ENCODE measurements at places on chromosomes 4 and X.

GRCh38 chr4:129322920-129323319, 227.0 kb downstream of the C4orf33 start:
- no peak for DNase-seq

DNA sequence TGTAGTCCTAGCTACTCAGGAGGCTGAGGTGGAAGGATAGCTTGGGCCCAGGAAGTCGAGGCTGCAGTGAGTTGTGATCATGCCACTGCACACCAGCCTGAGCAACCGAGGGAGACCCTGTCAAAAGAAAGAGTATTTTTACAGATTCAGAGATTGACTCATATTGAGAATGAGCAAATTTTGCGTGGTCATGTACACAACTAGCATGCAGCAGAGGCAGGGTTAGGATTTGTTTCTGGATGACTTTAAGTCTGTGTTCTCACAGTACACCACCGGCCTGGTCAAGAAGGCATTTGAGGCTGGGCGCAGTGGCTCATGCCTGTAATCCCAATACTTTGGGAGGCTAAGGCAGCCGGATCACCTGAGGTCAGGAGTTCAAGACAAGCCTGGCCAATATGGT, 44.8 kb upstream of the CBR4 start:
- no peak for DNase-seq

DNA sequence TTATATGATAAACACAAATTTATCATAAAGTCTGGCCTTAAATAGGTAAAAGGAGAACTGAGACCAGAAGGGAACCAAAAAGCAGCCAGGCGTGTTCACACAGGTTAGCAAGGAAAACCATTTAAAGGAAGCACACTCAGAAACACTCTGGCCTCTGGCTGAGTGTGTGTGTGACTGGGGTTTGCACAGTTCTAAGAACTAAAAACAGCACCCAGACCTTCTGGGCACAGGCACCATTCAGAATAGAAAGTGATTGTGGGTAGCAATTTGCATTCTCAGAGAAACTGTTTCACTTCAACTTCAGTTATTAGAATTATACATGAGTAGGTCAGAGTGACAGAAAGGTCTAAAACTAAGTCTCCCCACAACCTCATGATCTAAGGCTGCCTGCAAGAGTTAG, 10.0 kb downstream of the GPR82 start:
- no peak for DNase-seq

DNA sequence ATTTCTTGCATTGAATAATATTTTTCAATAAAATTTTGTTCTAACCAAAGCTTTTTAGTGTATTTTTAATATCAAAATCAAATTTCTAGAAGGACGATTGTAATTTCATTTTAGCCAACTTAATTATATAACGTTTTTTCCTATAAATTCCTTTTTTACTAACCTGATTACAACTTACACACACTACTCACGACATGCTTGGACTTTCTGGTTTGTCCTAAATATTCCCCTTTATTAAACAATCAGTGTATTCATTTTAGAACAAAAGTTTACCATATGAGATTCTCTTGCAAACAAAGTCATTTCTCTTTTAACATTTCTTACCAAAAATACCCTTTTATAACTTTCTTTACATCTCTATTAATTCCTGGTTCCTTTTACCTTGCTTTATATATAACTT, 173.7 kb downstream of the PWWP3B start:
- no peak for DNase-seq

DNA sequence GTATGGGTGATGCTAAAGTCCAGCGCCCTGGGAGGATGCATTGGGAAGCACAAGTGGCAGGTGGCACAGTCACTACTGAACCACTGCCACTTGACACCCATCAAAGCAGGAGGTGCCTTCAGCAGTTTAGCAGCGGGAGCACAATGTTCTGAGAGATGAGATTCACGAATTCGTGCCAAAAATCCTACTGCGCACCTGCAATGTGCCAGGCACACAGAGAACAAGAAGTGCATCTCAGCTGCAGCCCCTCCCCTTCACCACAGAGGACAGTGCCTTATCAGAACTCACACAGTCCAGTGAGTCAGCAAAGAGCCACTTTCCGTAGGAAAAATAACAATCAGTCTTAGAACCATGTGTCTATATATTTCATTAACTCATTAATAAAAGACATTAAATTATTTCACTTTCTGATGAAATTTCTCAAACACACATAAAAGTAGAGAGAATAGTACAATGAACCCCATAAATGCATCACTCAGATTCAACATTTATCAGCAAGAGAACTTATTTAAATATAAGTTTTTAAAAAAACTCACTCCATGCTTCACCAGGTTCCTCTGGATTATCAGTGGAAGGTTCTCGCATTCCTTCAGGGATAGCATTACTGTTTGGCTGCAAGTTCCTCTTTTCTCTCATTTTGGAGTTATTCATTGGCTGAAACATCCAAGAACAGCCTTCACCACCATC, 47.0 kb downstream of the BEND2 start:
- DNase-seq: no peak

All from caudate nucleus (tissue), 63 donors.